ENCODE measurements at places on chromosomes 2 and 18.
A peak's percentile ranks its signal among the peaks of the same experiment; 100 is the strongest.

DNA sequence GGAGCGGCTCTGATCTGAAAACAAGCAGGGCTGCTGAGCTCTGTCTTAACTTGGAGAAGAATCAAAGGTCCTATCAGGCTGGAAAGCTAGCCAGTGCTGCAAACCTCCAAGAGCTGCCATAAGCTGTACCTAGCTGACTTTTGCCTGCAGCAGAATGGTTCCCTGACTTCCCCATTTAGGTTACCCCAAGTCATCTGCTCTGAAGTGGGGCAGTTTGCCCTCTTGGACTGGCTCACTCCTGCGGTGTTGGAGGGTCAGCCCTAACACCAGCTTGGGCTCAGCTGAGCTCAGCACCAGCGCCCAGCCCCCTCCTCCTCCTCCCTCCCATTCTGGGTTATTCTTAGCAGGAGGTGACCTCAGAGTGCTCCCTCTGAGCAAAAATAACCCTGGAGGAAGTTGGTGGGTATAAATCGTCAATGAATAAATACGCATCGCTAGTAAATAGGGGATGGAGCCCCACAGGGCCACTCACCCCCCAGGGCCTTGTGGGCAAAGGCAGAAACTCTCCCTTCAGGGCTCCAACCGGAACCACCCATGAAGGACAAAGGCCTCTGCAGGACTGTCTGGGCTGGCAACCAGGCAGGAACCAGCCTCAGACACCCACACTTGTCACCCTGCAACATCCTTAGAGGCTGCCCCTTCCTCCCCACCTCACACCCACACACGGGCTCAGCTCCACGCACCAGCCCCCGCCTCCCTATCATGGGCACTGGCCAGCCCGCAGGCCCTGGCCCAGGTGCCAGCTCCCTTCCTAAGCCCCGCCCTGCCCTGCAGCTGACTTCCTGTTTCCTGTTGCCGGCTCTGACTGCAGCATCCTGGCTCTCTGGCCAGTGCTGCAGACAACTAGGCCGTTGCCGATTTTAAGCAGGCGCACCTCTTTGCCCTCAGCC, 46.9 kb downstream of the DNMT3A start:
- DNase-seq, result peak; percentile 84

GRCh38 chr18:28012336-28012735, 164.6 kb downstream of the CDH2 start:
- no peak for DNase-seq

DNA sequence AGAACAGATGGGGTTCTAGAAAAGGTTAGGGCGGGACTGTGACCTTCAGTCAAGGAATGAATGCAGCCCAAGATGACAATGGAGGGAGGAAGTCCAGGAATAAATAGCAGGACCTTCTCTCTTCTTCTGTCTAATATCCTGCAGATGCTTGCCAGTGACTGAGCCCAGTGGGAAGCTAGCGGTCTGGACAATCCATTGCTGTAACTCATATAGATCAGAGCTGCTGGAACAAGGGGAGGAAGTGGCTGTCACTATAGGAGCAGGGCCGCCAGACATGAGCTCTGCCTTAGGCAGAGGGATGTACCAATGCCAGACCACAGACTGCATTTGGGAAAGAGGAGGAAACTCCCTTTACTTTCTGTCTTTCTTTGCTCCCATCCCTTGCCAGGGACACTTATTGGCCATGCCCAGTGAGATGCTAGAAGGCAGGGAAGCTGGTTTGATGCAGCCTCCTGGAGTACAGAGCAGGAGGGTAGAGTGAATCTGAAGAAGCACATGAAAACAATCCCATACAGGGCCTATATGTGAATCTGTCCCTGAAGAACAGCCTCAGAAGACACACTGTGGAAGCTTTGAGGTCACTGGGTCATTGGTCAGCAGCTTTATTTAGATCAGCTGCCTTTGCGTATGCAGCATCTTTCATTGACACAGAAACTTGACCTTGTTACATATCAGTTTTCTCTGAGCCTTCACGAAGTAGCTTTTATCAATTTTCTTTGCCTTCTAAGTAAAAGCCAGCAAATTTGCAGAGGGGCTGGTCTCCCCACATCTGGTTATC, 65.4 kb downstream of the CCDC85A start:
- DNase-seq, result no peak

DNA sequence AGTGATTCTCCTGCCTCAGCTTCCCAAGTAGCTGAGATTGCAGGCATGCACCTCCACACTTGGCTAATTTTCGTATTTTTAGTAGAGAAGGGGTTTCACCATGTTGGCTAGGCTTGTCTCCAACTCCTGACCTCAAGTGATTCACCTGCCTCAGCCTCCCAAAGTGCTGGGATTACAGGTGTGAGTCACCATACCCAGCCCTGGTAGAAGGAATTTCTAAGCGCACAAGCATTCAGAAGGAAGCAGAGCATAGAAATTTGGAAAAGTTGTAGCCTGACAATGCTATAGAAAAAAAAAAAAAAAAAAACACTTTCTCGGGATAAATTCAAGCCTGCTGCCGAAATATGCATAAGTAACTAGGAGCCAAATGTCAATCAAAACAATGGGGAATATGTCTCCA, 249.4 kb downstream of the GRB14 start:
- no peak for DNase-seq

DNA sequence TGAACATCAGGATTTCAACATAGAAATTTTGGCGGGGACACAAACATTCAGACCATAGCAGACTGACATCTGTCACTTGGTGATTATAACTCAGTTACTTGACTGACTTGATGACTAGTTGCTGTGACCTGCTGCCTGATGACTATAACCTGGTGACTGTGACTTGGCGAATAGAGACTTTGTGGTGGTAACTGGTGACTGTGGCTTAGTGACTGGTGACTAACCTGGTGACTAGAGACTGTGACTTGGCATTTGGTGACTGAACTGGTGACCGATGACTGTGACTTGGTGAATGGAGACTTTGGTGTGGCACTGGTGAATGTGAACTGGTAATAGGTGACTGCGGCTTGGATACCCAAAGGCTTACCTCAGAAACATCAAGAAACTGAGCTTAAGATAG, 563.1 kb upstream of the FAM98A start:
- DNase-seq, result no peak

DNA sequence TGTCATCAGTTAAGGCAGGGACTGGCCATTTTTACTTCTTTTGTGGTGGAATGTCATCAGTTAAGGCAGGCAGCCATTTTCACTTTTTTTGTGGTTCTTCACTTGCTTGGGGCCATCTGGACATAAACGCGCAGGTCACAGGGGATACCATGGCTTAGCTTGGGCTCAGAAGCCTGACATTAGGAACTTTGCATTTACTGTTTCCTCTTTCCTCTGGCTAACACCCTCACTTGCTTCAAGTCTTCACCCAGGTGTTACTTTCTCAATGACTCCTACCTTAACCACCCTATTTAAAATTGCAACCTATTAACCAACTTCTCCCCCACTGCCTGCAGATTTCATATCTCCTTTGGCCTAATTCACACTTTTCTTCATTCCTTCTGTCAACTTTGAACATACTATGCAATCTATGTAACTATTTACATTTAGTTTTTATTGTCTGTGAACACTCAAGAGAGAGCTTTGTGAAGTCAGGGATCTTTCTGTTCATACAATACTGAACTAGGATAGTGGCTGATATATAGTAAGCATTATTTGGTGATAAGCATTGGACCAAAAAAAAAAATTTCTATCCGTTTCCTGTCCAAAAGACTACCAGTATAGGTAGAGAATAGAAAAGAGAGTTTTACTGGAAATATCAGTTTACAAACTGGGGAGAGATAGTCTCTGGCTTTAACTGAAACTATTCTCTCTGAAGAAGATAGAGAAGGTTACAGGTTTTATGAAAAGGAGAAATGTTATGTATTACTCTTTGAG, 600.1 kb upstream of the ZNF804A start:
- DNase-seq, result no peak

DNA sequence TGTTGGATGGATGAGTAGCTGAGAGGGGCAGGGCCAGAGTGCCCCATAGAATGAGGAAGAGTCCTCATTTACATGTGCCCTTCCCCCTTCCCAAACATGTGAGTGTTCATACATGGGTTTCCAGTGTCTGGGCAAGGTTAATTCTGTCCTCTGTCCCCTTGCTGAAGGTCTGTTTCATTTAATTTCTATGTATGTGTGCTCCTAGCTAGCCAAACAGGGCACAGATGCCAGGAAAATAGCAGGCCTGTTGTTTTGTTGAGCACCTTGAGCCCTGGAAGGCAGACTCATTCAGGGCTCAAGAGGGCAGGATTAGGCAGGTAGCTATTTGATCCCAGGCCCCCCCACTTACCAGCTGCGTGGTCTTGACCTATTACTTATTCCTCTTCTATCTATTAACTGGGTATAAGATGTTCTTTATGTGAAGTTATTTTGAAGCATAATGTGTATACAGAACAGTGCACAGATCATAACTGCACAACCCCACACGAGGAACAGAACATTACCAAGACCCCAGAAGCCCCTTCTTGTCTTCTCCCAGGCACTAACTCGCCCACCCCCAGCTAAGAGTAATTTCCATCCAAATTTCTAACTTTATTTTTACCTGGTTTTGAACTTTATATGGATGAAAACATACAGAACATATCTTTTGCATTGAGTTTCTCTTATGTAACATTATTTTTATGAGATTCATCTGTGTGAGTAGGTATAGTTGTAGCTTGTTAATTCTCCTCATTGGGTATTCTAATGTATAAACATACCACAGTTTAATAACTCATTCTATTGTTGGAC, 164.3 kb downstream of the RPIA start:
- DNase-seq, result no peak

GRCh38 chr2:26651470-26651771, 10.3 kb upstream of the CIB4 start:
- no peak for DNase-seq

- DNase-seq, result no peak
These were observed 125.5 kb downstream of the RAPGEF4 start for GRCh38 chr2:172861098-172861497.

GRCh38 chr2:151138507-151138906, 123.2 kb downstream of the RBM43 start:
- DNase-seq, result no peak

GRCh38 chr2:109331896-109332848, 203.2 kb downstream of the SH3RF3 start:
- peak; percentile 30 for DNase-seq

DNA sequence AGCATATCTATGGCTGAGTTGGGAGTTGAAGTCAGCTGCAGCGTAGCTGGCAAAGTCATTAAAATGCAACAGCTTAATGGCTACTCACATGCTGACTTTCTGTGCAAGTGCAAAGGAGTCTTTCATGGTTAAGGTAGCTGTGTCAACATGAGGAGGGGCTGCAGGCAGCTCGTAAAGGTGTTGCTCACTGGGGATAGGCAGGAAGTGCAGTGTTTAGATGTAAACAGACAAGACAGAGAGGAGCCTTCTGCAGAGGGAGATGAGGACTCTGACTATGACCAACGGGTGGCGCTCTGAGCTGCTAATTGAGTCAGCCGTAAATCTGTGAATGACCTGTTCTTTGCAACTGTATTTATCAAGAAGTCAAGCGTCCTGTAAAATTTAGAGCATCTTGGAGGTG, 22.3 kb upstream of the CAVIN2 start:
- no peak for DNase-seq

- no peak for DNase-seq
These were observed 617.1 kb upstream of the GYPC start for GRCh38 chr2:126038861-126039260.

GRCh38 chr2:196162586-196163175, 8.7 kb downstream of the STK17B start:
- no peak for DNase-seq

DNA sequence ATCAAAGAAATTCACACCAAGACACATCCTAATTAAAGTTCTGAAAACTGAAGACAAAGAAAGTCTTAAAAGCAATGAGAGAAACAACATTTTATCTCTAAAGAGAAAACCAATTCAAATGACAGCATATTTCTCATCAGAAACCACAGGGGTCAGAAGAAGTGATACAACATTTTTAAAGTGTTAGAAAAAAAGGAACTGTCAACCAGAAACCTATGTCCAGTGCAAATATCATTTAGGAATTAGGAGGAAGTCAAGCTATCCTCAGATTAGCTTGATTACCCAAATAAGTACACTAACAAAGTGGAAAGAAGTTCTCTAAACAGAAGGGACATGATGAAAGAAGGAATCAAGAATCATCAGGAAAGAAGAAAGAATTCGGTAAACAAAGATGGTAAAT, 59.5 kb upstream of the BCL2L11 start:
- no peak for DNase-seq

DNA sequence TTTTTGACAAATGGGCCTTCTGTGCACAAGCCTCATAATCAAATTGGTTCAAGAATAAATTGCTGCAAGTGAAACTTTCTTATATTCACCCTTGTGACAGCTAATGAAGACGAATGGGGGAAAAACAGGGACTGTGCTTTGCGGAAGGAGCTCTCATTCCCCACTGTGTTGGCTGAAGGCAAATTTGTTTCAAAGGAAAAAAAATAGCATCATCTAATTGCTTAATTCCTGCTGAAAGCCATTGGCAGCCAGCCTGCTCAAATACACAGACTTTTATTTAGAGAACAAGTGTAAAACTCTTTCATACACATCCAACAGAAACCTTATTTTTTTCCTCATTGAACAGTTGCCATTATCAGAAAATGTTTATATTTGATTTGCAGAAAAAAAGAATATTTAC, 172.3 kb downstream of the ARL6IP6 start:
- no peak for DNase-seq

DNA sequence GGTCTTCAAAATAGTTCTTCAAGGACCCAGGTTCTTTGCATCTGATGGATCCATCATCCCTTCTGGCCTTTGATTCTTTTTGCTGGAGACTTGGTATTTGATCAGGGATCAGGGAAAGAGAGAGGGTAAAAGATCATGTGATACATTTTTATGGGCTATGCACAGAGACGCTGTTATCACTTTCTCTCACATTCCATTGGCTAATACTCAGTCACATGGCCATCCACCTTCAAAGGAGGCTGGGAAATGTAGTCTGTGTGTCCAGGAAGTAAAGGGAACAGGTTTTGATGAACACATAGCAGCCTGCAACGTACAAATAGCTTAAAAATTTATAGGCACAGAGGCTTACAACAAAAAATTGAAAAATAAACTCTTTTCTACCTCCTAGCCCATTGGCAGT, 629.6 kb upstream of the FANCL start:
- no peak for DNase-seq

- DNase-seq, result no peak
These were observed 222.4 kb downstream of the EXOC6B start for GRCh38 chr2:72603481-72603880.

- no peak for DNase-seq
These were observed 1.1 kb upstream of the CDH2 start for GRCh38 chr18:28177828-28178635.

- no peak for DNase-seq
These were observed 79.5 kb downstream of the EVA1A start for GRCh38 chr2:75480971-75481836.

GRCh38 chr2:9145752-9146430, 60.7 kb upstream of the ASAP2 start:
- no peak for DNase-seq

All from CD4-positive, alpha-beta T cell treated with Interferon alpha-2 for 1 hour (primary cell).